Pulmonary artery endothelial cell (primary cell): ENCODE measurements at places on chromosomes 2 and 18. TPM values are rescaled to one million over a fixed set of nuclear protein-coding genes. Genes with fewer than 3 reads are reported as not detected.

Gene ATP9B
- total RNA-seq: 19.4 and 26.2 TPM in 2 replicates

Gene SIX2
- 0.14 and 0.20 TPM in 2 replicates for total RNA-seq

Gene MALL
- 71.4 and 72.2 TPM in 2 replicates for total RNA-seq

Gene PTRHD1
- 24.6 and 31.0 TPM in 2 replicates for total RNA-seq

Gene ERICH2
- total RNA-seq: not detected in 2 replicates

Gene HES6
- total RNA-seq: 3.2 and 6.6 TPM in 2 replicates

Gene MAP2
- 14.5 and 24.9 TPM in 2 replicates for total RNA-seq

Gene TMEM87B
- total RNA-seq: 30.2 and 42.8 TPM in 2 replicates

Gene CKAP2L
- 4.9 and 10.3 TPM in 2 replicates for total RNA-seq

Gene EGR4
- not detected in 2 replicates for total RNA-seq

Gene ABCB11
- total RNA-seq: 0.26 and 0.74 TPM in 2 replicates

Gene WDCP
- 11.3 and 23.4 TPM in 2 replicates for total RNA-seq

Gene SCN9A
- total RNA-seq: 0.11 and 0.33 TPM in 2 replicates

Gene CLK1
- total RNA-seq: 79.0 and 94.0 TPM in 2 replicates

Gene FIGN
- total RNA-seq: 0.99 and 1.4 TPM in 2 replicates

Gene MSTN
- not detected in 2 replicates for total RNA-seq

Gene SCN3A
- total RNA-seq: under 0.01 TPM in 1 of 2 replicates, not detected in the other

Gene CD226
- total RNA-seq: 0.04 and 0.13 TPM in 2 replicates

Gene SNX17
- total RNA-seq: 142 and 184 TPM in 2 replicates

Gene ST8SIA3
- not detected in 2 replicates for total RNA-seq

Gene RBMS1
- 76.3 and 88.4 TPM in 2 replicates for total RNA-seq

Gene MAPRE3
- 1.1 and 2.0 TPM in 2 replicates for total RNA-seq

Gene RGPD3
- total RNA-seq: 0.18 and 0.20 TPM in 2 replicates

Gene FOXD4L1
- total RNA-seq: 0.07 and 0.11 TPM in 2 replicates

Gene RFTN2
- total RNA-seq: 6.5 and 13.8 TPM in 2 replicates

Gene FHL2
- 115 and 169 TPM in 2 replicates for total RNA-seq

Gene RBM43
- total RNA-seq: 4.2 and 4.3 TPM in 2 replicates

Gene NYAP2
- total RNA-seq: not detected in 2 replicates

Gene RAB12
- total RNA-seq: 77.2 and 81.9 TPM in 2 replicates

Gene FOXI3
- not detected in 2 replicates for total RNA-seq

Gene KIF1A
- 0.07 TPM in 1 of 2 replicates, not detected in the other for total RNA-seq

Gene DPYSL5
- total RNA-seq: not detected in 2 replicates
